Left lung (tissue), 14 donors: ENCODE measurements at places on chromosomes 11 and 22. TPM values are rescaled to one million over a fixed set of nuclear protein-coding genes. Genes with fewer than 3 reads are reported as not detected.

NLRP14 gene
- not detected for total RNA-seq

DNA sequence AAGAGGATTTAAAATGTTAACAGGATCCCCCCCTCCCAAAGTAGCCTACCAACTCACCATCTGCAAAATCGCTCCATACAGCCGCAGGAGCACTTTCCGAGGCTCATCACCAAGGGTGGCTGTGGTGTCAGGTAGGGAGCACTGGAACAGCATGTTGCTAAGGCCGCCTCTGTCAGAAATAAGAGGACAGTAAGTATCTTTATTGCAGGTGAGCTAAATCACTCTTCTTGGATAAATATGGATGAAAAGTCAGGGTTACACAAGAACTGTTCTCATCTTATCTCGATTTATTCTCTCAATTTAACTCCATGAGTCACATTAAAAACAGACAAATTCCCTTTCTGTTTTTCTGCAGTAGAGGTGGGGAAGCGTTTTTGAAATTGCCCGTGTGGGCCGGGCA, 24.2 kb downstream of the CHKA start:
- H3K4me1 ChIP-seq: peaks cover 22% of the 10 kb centered on the region
- H3K27ac ChIP-seq: no peak overlapping the region
- H3K27me3 ChIP-seq: no peaks in the 10 kb centered on the region

ARHGAP42 gene
- total RNA-seq: 18.3 TPM

TENM4 gene
- total RNA-seq: 3.4 TPM

NRIP3 gene
- total RNA-seq: 2.3 TPM

ARHGAP8 gene
- 18.3 TPM for total RNA-seq

OR8A1 gene
- not detected for total RNA-seq

KCNK7 gene
- not detected for total RNA-seq

- H3K4me3 ChIP-seq: no peak overlapping the region
- H3K36me3 ChIP-seq: peaks cover 86% of the 10 kb centered on the region
- no peak for DNase-seq
- no peak overlapping the region for H3K27ac ChIP-seq
- H3K4me1 ChIP-seq: no peaks in the 10 kb centered on the region
These were observed 7.9 kb downstream of the PPIL2 start for GRCh38 chr22:21673534-21674321.

- no peak overlapping the region for H3K27ac ChIP-seq
- no peak overlapping the region for H3K4me3 ChIP-seq
- no peaks in the 10 kb centered on the region for H3K4me1 ChIP-seq
- no peaks in the 10 kb centered on the region for H3K27me3 ChIP-seq
- DNase-seq: no peak
- H3K36me3 ChIP-seq: no peaks in the 10 kb centered on the region
These were observed 62.4 kb downstream of the NELL1 start for GRCh38 chr11:20731676-20732215.

DNA sequence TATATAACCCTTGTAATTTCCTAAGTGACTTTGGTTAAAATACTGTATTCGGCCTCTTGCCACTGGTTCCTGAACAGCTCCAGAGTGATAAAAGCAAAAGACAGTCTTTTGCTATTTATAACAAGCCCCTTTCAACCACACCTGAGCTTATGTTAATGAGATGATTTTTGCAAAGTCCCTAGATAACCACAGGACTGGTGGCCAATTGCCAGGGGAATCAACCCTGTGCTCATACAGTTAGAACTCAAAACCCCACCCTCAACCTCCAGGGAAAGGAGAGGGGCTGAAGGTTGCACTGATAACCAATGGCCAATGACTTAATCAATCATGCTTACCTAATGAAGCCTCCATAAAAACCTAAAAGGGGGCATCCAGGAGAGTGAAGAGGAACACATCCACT, 77.9 kb downstream of the SIK3 start:
- H3K27me3 ChIP-seq: no peaks in the 10 kb centered on the region
- peaks cover 32% of the 10 kb centered on the region for H3K4me1 ChIP-seq
- no peaks in the 10 kb centered on the region for H3K36me3 ChIP-seq
- no peak overlapping the region for H3K27ac ChIP-seq
- no peak for DNase-seq

DNA sequence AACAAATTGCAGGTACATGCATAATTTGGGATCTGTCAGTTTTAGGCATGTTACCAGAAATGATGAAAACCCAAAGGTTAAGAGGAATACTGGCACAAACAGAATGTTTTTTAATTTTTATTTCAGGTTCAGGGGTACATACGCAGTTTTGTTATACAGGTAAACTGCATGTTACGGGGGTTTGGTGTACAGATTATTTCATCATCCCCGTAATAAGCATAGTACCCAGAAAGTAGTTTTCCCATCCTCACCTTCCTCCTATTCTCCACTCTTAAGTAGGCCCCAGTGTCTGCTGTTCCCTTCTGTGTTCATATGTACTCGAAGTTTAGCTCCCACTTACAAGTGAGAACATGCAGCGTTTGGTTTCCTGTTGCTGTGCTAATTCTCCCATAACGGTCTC, 33.0 kb downstream of the PI4KA start:
- H3K4me3 ChIP-seq: no peak overlapping the region
- peaks cover 79% of the 10 kb centered on the region for H3K36me3 ChIP-seq
- H3K27me3 ChIP-seq: no peaks in the 10 kb centered on the region
- no peak for DNase-seq
- H3K27ac ChIP-seq: no peak overlapping the region
- H3K4me1 ChIP-seq: no peaks in the 10 kb centered on the region

DNA sequence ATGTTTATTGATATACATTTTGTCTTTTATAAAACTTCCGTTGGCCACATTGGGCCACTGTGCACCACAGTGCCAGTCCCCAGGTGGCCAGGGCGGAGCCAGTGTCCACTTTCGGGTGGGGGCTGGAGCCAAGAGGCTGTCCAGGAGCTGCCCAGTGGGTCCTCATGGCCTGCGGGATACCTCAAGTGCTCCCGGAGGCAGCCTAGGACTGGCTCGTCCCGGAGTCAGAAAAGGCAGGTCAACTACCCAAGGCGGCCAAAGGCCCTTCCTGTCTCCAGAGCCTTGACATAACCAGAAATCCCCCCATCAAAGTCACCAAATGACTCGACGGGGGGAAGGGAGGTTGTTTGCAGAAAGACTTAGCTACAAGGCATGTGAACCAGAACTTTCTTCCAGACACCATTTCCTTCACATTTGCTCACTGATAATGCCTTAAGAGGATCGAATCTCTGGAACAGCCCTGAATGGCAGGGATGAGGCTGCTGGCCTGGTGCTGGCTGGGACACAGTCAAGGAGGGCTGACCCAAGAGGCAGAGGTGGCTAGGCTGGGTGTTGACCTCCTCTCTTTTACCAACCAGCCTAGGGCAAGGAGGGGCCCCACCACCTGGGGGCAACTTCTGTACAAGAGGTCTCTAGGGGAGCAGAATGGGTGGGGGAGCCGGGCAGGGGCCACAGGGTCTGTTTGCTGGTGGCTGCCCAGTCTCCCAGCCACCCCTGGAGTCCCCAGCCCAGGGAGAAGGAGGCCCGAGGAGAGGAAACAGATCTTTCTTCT, 8.4 kb downstream of the MRGPRF start:
- no peak overlapping the region for H3K27ac ChIP-seq
- peaks cover 72% of the 10 kb centered on the region for H3K27me3 ChIP-seq
- no peak overlapping the region for H3K4me3 ChIP-seq
- H3K36me3 ChIP-seq: no peaks in the 10 kb centered on the region

PATE2 gene
- total RNA-seq: not detected

TSSK2 gene
- total RNA-seq: not detected

GRCh38 chr22:44151676-44152075, 29.0 kb upstream of the PARVG start:
- no peak for DNase-seq
- no peaks in the 10 kb centered on the region for H3K4me1 ChIP-seq
- H3K36me3 ChIP-seq: no peaks in the 10 kb centered on the region
- H3K27me3 ChIP-seq: no peaks in the 10 kb centered on the region
- no peak overlapping the region for H3K4me3 ChIP-seq
- H3K27ac ChIP-seq: no peak overlapping the region

CABP7 gene
- not detected for total RNA-seq

PACSIN3 gene
- 32.9 TPM for total RNA-seq

- DNase-seq: no peak
- no peaks in the 10 kb centered on the region for H3K36me3 ChIP-seq
- H3K27me3 ChIP-seq: peaks cover 9% of the 10 kb centered on the region
- peaks cover 16% of the 10 kb centered on the region for H3K4me1 ChIP-seq
These were observed 1.9 kb upstream of the CSNK1E start for GRCh38 chr22:38318792-38319773.

- H3K36me3 ChIP-seq: no peaks in the 10 kb centered on the region
- no peak for DNase-seq
- no peak overlapping the region for H3K27ac ChIP-seq
These were observed 1435.9 kb downstream of the BRD1 start for GRCh38 chr22:48391820-48392219.

DNA sequence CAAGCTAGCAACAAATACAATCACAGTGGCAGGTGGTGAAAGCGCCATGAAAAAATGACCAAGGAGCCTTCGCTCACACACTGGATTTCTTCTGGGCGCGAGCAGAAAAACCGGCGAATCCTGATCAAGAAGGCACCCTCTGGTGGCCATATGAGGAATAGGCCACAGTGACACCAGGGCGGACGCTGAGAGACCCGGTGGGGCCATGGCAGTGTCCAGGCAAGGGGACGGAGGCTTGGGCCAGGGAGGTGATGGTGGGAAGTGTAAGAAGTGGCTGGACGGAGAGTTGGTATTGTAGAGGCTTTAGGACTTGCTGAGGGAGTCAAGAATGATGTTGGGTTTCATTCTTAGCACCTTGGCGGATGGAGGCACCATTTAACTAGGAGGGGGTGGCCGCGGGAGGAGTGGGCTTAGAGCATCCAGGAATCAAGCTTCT, 16.9 kb upstream of the RAC2 start:
- peaks cover 64% of the 10 kb centered on the region for H3K27me3 ChIP-seq
- DNase-seq: peak; percentile 83
- no peak overlapping the region for H3K27ac ChIP-seq
- no peak overlapping the region for H3K4me3 ChIP-seq

TRIM49 gene
- total RNA-seq: not detected
